ENCODE measurements at places on chromosomes 1 and 21.

GRCh38 chr1:226723657-226724532 lies 15.2 kb downstream of the ITPKB start:
- DNase-seq = peak; percentile 76

GRCh38 chr1:218401441-218401997 lies 56.4 kb downstream of the TGFB2 start:
- no peak for DNase-seq

DNA sequence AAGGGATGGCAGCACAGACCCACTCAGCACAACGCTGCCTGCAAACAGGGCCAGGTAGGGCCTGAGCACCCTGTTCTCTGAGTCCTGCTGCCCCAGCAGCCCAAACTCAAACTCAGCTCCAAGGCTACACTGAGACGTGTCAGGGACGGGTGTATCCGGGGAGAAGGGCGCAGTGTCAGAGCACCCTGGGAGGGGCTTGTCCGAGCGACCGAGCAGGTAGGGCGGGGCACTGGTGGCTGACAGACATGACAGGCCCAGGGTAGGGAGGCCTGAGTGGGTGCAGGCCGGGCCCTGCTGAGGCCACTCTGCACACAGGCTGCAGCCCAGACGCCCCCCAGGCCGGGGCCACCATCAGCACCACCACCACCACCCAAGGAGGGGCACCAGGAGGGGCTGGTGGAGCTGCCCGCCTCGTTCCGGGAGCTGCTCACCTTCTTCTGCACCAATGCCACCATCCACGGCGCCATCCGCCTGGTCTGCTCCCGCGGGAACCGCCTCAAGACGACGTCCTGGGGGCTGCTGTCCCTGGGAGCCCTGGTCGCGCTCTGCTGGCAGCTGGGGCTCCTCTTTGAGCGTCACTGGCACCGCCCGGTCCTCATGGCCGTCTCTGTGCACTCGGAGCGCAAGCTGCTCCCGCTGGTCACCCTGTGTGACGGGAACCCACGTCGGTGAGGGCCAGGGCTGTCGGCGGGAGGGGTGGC lies 5.5 kb downstream of the SCNN1D start:
- no peak for DNase-seq

GRCh38 chr1:58923090-58923470 lies 139.2 kb upstream of the JUN start:
- no peak for DNase-seq

GRCh38 chr1:36512842-36513241 lies 30.1 kb upstream of the CSF3R start:
- no peak for DNase-seq

DNA sequence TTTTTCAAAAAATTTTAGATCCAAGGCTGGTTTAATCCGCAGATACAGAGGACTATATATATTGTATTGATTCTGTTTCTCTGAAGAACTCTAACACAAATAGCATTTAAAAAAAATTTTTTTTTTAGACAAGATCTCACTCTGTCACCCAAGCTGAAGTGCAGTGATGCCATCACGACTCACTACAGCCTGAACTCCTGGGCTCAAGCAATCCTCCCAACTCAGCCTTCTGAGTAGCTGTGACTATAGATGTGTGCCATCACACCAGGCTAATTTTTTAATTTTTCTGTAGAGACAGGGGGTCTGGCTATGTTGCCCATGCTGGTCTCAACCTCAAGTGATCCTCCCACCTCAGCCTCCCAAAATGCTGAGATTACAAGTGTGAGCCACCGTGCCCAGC lies 3.0 kb downstream of the ANKRD45 start:
- peak; percentile 15 for DNase-seq

- no peak for DNase-seq
Observed at GRCh38 chr1:245988393-245989078, 518.5 kb downstream of the SMYD3 start.

DNA sequence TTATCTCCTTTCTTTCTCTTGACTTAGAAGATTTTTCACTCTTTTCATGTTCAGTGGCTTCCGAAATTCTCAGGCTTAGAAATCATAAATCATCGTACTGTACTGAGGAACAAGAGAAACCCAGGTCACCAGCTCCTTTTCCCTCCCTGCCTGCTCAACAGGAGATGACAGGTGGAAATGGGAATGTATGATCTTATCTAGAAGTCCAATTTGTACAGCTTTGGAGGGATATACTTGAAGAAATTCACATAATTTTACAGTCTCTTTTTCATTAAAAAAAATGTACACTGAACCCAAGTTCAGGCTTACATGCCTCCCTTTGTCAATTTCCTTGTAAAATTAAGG lies 11.7 kb downstream of the EVA1C start:
- DNase-seq = no peak

- DNase-seq = no peak
Observed at GRCh38 chr1:44012941-44013609, 18.2 kb downstream of the SLC6A9 start.

DNA sequence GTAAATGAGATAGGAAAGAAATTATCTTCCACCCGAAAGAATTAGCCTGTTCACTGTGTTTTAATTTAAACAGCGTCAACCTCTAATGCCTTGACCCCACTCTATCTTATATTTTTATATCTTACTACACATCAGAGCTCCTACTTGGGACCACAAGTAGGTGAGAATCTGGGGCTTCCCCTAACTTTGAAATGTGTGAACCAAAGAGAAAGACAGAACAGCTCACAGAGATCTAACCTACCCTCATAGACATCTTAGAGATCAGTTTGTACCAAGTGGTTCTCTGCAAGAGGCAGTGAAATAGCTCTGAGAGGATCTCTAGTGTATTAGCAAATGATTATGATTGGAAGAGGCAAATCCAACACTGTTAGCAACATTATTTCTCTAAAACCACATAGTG lies 31.0 kb upstream of the IFI16 start:
- DNase-seq = no peak

DNA sequence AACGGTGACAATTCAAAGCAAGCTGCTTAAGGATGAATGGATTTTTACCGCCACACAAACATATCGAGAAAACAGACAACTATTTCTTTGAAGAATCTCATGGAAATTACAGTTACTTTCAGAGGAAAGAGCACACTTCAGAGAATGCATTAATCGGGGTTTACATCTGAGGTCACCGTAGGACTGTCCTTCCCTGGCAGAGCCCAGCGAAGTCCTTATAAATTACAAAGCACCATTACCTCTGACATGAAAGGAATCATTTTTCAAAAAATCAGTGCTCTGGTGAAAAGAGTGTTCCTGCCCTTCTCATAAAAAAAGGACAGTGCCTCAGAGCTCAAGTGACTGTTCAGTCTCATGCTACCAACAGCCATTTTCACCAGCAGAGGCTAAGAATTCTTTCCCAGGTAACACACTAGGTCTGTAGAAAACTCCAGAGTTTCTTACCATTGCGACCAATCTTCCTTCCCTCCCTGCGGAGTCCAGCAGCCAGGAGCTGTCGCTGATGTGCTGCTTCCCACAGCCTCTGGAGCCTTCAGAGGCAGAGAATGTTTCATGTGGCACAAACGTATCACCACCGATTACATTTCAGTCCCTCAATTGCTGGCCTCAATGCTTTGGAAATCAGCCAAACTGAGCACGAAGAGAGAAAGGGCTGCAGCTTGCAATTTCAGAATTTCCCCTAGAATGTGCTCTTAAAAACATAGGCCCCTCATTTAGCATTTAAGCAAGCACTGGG lies 75.4 kb downstream of the PLD5 start:
- DNase-seq = no peak

GRCh38 chr1:201336711-201337450 lies 40.6 kb downstream of the TNNT2 start:
- no peak for DNase-seq

DNA sequence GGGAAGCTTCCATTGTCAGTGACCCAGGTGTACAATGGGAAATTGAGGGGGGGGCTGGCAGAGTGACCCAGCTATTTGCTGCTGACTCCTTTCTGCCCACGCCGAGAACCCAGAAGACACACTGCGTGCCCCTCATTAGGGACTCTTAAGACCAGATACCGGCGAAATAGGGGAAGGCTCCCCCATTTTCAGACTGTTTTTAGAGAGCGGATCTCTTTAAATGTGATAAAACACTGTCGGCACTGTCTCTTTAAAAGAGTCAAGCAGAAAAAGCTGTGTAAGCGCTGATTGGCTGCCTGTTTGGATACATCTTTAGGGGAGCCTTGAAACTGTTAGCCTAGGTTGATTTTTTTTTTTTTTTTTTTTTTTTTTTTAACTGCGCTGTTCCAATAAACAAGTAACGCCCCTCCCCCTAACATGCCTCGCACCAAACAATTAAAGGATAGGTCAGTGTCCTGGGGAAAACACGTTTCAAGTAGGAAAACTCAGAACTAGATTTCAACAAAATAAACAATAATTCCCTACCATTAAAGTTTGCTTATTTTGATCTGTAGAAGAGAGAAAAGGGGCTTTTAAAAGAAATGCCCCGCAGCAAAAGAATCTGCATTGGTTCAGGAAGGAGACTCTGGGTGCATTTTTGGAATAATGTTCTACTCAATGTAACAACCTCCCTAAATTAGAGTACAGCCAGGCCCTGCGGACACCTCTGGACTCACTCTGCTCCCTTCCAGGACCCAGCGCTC lies 1.4 kb upstream of the SSBP3 start:
- peak; percentile 94 for DNase-seq

- DNase-seq = no peak
Observed at GRCh38 chr1:24481101-24481500, 21.5 kb upstream of the RCAN3 start.

GRCh38 chr1:156498432-156499193 lies 2.0 kb downstream of the MEF2D start:
- peak; percentile 39 for DNase-seq

DNA sequence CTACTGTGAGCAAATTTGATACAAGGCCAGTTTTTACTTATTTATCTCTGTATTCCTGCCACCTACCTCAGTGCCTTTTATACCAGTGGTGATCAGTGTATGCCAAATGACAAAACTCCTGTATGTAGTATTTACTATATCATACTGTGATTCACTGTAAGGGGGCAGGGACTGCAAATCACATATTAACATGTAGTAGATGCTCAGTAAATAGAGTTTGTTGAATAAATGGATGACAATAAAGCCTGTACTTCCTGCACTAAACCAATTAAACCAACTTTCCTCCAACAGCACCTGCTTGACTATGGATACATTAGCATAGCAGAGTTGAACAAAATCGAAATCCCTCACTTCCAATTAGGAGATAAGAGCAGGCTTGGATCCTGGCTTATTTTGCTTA lies 73.3 kb upstream of the C1orf87 start:
- no peak for DNase-seq

DNA sequence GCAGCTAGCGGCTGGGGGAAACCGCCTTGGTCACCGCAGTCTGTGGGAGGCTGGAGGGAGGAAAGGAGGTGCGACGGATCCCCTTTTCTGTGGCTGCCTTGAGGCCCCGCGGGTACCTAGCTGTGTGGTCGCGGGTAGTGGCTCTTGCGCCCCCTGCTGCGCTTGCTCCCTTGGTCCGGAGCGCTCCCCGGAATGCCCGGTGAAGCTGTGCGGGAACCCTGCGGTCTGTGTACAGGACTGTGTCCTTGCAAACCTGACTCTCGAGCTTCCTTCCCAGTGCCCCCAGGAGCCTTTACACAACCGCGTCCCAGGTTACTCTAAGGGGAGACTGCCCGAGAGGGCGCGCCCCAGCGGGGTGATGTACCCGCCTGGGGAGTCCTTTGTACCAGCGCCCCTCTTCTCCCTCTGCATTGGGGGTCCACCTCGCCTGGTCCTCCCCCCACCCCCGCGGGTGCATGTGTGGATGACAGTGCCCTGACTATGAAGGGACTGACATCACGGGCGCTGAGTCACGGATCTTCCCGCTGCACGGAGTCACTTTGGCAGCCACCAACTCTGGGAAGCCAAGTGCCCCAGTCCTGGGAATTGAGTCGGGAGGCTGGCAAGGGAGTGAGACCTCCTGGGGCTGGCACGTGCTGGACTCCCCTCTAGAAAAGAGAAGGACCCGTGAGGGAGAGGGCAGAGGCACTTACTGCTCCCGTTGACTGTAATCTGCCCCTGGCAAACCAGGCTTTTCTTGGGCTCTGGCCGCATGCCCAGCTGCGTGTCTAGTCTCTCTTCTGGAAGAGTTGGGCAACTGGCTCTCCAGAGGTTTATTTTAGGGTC lies 816 bp downstream of the IL6R start:
- peak; percentile 63 for DNase-seq

- DNase-seq = no peak
Observed at GRCh38 chr1:64335636-64336035, 132.2 kb downstream of the UBE2U start.

GRCh38 chr1:117093870-117094621 lies 27.5 kb downstream of the TRIM45 start:
- peak; percentile 62 for DNase-seq

DNA sequence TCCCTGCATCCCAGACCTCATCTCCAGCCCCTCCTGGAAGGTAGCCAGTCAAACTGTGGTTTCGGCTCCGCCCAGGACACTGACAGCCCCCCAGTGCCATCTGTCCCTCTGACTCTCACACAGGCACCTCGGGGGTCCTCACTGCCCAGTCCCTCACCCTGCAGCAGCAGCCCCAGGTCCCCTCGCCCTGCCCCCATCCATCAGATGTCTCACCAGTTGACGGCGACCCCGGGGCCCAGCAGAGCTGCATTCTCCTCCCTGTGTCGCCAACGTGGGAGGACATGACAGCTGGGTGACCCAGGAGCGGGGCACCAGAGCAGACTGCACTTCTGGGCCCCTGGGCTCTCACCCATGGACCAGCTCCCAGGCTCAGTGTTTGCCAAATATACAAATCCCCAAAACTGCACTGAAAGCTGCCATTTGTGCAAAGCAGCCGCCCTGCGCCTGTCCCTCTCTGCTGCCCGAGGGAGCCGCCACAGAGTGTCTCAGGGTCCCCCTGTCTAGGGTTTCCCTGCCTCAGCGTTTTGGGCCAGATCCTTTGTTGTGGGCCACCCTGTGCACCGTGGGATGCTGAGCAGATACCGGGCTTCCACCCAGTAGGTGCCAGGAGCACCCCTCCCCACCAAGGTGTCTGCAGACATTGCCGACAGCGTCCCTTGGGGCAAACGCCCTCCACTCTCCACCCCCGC lies 48.2 kb downstream of the PRDM15 start:
- no peak for DNase-seq

GRCh38 chr1:204043680-204044079 lies 29.2 kb upstream of the SOX13 start:
- no peak for DNase-seq

GRCh38 chr1:72184099-72184701 lies 98.1 kb downstream of the NEGR1 start:
- DNase-seq = no peak
